ENCODE measurements at places on chromosomes 2 and 18.

- no peak for DNase-seq
These were observed 443.6 kb upstream of the HNRNPA3 start for GRCh38 chr2:176769021-176769420.

DNA sequence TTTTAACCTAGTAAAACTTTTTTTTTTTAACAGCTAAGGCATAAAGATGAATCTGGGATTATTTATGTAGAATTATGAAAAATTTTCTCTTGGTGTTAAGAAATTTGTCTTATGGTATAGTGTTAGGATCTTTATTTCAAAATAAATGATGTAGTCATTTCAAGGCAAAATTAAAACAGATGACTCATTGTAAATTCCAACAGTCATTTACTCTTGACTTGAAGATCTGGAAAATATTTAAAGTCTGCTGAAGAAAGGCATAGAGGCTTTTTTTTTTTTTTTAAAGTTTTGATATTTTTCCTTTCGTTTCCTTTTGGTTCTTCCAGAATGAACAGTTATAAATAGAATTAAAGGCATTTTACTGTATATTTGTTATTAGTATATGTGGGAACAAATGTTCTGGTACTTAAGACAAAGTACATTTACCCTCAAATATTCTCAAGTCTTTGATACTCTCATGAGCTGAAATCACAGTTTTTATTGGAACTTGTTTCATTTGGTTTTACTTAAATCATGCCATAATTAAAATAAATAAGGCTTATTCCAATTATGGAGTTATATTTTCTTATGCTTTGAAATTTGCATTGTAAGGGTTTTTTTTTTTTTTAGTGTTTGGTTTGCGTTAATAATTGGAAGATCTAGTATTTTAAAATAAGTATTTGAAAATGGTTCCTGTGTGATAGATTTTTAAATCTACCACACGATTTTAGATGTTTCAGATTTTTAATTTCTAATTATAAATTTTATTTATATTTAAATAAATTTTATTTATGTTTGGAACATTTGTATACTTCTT lies 29.9 kb downstream of the GLS start:
- no peak for DNase-seq

DNA sequence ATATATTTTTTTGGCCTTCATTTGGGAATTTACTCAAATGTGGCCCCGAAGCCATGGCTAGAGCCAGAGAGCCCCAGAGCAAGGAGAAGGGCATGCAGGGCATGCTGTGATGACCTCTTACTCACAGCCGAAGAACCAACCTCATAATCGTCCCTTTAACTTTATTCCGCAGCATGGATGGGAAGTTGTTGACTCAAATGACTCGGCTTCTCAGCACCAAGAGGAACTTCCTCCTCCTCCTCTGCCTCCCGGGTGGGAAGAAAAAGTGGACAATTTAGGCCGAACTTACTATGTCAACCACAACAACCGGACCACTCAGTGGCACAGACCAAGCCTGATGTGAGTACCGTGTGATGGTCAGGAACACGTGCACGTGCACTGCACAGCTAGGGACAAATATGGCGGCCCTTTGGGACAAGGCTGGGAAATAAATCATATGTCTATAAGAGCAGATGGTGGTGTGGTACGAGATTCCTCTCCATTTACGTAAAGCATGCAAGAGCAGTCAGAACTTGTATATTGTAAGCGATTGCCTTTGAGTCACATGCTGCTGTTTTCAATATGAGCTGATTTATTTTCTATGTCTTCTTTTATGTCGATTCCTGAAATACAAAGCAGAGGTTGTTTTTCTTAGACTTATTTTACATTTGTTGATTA lies 280.9 kb downstream of the NEDD4L start:
- DNase-seq, result no peak

DNA sequence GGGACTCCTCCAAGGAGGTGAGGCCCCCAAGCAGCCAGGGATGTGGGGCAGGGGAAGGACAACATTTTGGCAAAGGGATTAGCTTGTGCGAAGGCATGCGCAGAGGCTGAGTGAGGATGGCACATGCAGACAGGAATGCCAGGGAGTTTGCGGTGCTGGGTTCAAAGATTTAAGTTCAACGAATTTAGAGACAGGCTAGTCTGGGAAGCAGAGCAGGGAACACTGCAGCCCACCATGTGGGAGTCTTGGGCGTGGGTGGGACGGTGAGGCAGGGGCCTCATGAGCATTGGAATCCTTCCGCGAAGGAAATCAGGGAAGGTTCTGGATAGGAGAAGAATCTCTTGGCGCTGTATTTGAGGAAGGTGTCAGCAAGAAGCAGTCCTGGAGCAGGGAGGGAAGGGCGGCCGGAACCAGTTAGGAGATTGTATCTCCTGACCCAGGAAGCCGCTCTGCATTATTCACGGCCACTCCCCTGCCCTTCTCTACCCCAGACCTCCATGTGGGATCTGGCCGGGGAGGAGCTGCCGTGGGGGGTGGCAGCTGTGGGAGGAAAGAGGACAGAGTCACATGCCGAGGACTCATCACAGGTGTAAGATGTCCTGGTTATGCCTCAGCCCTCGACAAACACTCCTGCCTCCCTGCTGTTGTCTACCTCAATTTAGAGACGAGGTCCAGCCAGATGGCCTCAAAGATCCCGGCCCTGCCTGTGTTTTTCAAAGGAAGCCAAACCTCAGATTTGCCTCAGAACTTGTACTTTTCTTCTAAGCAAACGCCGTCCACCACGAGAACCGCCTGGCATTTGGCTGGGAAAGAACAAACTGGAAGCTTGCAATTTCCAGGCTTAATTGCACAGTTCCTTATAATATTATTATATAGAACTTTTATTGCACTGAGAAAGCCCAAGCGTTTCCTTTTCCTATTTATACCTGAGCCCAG lies 123.7 kb upstream of the SMAD2 start:
- no peak for DNase-seq

All from T-helper 9 cell (primary cell).